ENCODE measurements at places on chromosomes 5 and 9.

DNA sequence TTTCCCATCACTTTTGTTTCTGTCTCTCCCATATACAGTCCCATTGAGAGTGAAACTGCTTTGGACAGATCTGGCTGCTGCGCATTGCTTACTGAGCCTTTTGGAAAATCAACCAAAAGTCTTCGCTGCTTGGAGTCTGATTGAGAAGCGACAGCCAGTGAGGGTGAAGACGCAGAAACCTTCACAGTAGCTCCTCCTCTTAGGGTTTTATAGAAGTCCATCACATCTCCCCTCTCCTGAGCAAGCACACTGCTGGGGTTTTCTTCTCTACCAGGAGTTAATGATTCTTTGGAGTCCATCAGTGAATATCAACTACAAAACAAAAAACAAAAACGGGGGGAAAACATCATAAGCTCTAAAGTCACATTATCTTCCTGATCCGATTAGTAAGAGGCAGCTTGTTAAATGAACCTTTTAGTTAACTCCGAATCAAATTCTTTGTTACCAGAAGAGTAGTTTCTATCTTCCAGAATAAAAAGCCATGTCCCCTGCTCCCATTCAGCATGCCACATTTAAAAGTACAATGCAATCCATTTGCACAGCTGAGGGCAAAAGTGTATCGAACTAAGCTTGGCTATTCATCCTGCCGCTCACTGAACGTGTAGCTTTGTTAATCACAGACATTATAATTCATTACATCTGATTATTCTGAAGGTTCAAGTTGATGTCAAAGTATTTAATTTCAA lies 2.8 kb downstream of the NR3C1 start:
- DNase-seq = no peak

- no peak for DNase-seq
Observed at GRCh38 chr9:110669433-110669832, 842 bp downstream of the MUSK start.

GRCh38 chr5:132427281-132428146 lies 58.0 kb downstream of the SLC22A5 start:
- peak; percentile 49 for DNase-seq

GRCh38 chr9:70352802-70353201 lies 61.7 kb downstream of the KLF9 start:
- DNase-seq = peak; percentile 27

DNA sequence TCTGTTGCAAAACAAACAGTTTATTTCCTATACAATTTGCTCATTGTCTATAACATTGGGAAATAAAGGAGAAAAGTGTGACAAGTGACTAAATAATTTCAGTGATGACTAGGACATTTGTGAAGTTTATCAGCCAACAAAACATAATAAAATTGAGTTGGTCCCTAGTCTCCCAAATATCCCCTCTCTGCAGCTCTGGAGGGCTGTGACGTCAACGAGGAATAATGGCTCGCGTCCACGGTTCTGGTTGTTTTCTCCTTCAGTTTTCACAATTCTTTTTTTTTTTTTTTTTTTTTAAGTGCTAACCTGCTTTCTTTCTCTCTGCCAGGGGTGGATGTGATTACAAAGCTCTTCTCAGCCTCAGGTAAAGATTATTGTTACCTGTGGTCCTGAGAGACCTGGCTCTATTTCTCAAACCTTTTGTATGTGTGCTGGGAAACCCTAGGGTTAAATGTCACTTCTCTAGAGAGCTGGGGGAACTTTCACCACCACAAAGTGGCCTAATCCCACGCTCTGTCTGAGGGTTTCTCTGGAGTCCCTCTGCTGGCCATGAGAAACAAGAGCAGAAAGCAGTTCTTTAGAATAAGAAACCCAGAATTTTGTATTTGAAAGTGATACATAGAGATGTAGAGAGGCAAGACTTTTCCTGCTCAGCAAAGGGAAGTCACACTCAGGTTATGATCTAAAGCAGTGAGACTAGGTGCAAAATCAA lies 36.2 kb upstream of the ANKRD55 start:
- DNase-seq = peak; percentile 68

DNA sequence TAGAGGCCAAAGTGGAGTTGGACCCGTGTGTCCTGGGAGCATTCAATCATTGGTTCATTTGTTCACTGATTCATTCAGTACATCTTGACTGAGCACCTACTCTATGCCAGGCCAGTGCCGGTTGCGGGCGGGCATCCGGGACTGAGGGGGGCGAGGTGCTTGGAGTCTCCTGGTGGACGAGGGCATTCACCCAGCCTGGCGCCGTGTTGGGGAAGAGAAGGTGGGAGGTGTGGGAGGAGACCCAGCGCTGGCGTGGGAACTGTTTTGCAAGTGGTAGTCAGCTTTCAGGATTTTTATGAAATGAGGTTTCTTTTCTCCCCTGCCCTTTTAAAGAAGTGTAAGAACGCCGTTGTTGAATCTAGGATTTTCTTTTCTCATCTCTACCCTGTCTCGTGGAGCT lies 37.2 kb downstream of the NCS1 start:
- DNase-seq = no peak

- DNase-seq = no peak
Observed at GRCh38 chr5:53041071-53041692, 52.0 kb downstream of the ITGA2 start.

DNA sequence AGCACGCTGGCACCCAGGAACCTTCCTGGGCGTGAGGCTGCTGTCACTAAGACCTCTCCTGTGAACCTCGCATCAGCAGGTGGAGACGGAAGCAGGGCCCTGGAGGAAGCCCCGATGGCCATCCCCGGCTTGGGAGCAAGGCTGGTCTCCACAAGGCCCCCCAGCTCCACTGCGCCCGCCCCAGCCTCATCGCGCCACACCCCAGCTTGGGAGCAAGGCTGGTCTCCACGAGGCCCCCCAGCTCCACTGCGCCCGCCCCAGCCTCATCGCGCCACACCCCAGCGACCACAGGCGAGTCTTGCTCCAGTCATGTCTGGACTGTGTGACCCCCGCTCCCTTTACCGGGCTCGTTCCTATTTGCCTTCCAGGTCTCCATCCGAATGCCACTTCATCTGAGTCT lies 11.0 kb downstream of the QSOX2 start:
- no peak for DNase-seq

GRCh38 chr5:95735406-95735805 lies 4.3 kb downstream of the RHOBTB3 start:
- no peak for DNase-seq

- DNase-seq = no peak
Observed at GRCh38 chr5:42611437-42611836, 145.2 kb upstream of the CCDC152 start.

DNA sequence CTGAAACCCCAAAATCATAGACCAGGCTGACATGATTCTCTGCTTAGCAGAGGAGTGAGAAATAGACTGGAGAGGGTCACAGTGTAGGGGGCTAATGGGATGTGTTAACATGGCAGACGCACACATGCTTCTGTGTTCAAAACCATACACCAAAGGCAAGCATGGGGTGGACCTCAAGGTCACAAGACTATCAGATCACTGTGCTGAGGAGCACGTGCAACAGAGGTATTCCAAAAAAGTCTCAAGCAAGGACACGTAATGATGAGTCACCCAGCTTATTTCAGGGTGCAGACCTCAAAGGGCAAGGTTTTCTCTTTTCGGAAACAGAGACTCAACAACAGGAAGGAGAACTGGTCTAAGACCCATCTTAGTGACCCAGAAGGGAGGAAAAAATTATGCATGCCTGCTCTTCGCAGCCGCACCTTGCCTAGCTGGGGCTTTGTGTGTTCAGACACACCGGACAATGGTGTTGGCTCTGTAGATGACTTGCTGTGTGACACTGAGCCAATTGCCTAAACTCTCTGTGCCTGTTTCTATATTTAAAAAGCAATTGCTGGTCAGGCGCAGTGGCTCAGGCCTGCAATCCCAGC lies 20.3 kb downstream of the WHRN start:
- DNase-seq = peak; percentile 50

DNA sequence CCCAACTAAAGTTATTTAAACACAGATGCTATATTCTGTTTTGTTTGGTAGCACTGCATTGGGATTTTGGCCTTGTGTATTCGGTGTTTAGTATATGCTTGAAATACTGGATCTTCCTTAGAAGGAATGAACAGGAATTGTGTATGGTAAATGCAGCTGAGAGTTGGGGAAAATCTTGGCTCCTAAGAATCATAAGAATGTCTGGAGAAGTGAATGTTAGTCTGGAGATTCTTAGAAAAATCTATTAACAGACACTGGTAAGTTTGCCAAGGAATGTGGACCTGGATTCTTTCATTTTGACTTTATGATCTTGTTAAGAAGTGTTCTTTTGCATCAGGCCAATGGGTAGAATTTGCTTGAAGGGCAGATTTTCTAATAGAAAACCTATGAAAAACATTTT lies 38.9 kb downstream of the SNX30 start:
- no peak for DNase-seq

DNA sequence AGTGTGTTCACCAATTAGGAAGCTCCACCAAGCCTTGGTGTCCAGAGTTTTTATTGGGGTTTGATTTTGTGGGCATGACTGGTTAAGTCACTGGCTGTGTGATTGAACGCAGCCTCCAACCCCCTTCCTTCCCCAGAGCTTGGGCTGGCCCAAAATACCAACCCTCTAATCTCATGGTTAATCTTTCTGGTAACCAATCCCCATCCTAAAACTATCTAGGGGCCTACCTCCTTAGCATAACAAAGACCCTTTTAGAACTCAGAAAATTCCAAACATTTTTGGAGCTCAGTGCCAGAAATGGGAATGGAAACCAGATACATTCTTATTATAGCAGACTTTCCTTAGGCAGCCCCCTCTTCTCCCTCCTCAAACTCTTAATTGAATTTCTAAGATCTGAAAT lies 35.9 kb upstream of the HRH2 start:
- DNase-seq = no peak

- DNase-seq = no peak
Observed at GRCh38 chr9:64773491-64773931, 511.5 kb downstream of the FOXD4L5 start.

DNA sequence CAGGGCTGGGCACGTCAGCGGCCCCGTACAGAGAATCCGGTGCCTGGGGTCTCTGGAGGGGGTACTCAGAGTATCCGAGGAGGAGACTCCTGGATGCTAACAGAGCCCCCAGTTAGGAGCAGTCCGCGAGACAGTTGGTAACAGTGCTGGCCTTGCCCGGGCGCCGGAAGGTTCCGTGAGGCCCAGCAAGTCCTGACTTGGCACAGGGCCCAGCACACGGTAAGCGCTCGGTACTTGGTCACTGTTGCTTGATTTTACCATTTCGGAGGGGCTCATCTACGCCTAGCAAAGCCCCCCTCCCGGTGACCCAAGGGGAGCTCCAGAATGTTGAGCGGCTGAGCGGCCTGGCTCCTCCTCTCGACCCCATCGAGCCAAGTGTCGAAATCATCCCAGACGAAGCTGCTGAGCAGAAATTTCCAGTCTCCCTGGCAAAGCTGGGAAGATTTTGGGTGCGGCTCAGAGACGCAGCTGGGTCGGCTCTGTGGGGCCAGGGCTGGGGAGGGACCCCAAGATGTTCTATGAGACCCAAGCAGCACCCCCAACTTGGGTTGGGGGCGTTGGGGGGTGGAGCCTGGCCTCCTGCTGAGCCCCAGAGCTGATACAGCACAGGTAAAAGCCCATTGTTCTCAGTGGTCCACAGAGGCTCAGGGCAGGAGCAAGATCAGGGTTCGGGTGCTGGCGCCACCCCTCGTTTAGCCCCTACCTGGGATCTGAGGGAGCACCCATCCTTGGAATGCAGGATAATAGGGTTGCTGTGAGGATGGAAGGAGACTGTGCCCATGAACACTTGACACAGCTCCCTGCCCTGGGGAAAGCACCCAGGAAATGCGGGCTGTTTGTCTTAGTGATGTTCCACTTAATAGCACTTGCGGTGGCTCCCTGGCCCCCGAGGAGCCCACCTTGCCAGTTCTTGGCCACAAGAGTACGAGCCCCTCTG lies 137.2 kb downstream of the C9orf50 start:
- no peak for DNase-seq

GRCh38 chr5:162248107-162248713 lies 180.6 kb downstream of the GABRG2 start:
- DNase-seq = no peak

GRCh38 chr5:153516504-153517240 lies 26.2 kb downstream of the GRIA1 start:
- no peak for DNase-seq

DNA sequence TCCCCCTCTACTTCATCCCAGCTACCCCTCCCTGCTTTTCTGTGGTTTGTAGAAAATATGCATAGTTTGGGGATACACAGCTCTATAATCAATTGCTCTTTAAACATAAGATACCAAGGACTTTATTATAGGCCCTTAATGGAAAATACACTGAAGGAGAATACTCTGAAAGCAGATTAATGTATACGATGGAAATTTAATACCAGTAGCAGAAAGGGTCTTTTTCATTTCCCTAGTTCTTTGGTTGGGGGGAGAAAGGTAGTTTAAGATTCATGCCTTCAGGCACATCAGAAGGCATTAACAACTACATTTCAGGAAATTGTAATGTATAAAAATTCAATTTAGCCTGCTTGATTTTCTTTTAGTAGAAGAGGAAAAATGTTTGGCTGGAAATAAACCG lies 452.9 kb upstream of the ZNF608 start:
- no peak for DNase-seq
